ENCODE measurements at places on chromosomes 4 and X.
A peak's percentile ranks its signal among the peaks of the same experiment; 100 is the strongest.

GRCh38 chr4:153780221-153780620 is 8.7 kb downstream of the SFRP2 start:
- DNase-seq: no peak

GRCh38 chr4:82891707-82892466 is 934 bp upstream of the SEC31A start:
- DNase-seq: no peak

DNA sequence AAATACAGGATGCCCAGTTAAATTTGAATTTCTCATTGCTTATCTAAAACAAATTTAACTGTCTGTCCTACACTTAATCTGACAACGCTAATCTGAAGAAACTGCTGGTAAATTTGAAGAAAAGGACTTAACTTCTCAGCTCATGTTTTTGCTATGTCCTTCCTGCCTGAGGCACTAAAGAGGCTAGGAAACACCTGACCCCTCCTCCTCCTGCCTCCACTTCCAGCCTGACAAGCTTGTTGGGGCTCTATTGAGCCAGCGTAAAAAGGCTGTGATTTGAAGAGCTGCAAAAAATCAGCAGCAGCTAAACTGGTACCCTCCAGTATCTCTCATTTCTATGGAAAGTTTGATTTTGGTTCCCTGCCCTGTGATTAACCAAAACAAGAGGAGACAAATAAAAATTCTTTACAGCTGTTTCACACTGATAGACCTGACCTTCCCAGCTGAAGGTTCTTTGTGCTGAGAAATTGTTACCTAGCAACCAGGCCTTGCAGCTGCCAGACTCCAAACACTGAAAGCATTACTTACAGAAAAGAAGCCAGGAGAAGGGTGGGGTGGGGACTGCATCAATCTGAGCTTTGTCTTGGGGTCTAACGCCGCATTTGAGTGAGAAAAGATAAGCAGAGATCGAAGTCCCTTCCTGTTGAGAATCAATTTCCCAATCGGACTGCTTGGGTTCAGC is 35.0 kb downstream of the DCX start:
- no peak for DNase-seq

DNA sequence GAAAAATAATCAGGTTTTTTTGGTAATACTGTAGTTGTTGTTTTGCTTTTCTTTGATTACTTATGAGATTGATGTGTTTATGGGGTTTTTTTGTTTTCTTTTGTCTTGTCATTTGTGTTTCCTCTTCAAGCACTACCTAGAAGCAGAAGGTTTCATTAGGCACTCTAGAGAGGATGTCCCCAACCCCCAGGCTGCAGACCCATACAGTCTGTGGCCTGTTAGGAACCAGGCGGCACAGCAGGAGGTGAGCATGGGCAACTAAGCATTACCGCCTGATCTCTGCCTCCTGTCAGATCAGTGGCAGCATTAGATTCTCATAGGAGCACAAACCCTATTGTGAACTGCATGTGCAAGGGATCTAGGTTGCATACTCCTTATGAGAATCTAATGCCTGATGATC is 22.9 kb upstream of the NOCT start:
- DNase-seq: no peak

GRCh38 chrX:54937416-54937815 is 16.8 kb downstream of the TRO start:
- no peak for DNase-seq

GRCh38 chr4:144355811-144356757 is 215.6 kb upstream of the GYPA start:
- peak; percentile 55 for DNase-seq

- peak; percentile 7 for DNase-seq
Measured at GRCh38 chrX:331151-331824, 12.7 kb upstream of the GTPBP6 start.

- peak; percentile 49 for DNase-seq
Measured at GRCh38 chrX:115023139-115023538, 5.7 kb upstream of the IL13RA2 start.

DNA sequence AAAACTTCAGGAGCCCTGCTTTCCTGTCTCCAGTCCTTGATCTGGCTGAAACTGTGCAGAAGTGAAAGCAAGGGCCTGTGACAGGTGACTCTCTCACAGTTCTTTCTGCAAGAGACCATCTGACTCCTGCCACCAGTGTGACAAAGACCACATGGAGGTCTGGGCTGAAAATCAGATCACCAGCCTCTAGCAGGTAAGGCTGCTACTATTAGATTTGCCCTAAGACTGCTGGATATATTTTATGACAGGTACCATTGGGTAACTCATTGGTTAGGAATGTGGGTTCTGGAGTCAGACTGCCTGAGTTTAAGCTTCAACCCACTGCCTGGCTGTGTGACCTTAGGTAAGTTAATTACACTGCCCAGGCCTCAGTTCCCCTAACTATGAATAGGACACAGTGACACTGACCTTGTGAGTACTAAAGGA is 163.3 kb upstream of the SLC7A11 start:
- peak; percentile 56 for DNase-seq

DNA sequence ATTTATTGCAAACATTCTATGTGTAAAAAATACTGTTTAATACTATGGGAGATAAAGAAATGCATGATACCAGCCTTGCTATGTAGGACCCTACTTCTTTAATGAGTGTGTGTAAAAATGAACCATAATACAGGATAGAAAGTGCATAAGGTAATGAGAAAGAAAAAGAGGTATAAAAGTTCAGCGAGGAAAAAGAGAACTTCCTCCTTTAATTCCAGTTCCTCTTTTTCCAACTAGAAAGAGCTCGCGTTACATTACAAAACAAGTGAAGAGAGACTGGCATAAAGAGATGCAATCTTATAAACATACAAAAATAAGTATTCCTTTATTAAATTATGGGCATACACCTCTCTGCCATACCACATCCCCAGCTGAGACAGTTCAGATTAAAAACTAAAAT is 77.4 kb downstream of the ANKRD17 start:
- DNase-seq: no peak

- DNase-seq: no peak
Measured at GRCh38 chr4:37865450-37865849, 25.4 kb upstream of the TBC1D1 start.

GRCh38 chrX:19870710-19871490 is 16.5 kb downstream of the SH3KBP1 start:
- DNase-seq: no peak

DNA sequence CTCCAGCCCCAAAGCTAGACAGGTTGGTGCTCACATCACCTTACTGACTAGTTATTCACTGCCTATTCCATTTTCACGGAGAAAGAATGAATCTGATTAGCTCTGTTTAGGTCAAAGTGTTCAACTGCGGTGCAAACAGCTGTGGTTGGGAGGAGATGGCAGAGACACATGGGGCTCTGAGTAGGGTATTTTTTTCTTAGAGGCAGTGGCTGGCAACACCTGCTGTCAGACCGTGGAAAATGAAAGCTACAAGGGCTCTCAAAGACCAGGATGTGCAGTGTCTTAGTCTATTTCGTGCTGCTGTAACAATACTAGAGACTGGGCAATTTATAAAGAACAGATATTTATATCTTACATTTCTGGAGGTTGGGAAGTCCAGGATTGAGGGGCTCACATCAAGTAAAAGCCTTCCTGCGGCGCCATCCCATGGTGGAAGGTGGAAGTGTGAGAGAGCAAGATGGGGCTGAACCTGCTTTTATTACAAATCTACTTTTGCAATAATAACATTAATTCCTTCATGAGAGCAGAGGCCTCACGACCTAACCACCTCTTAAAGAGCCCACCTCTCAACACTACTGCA is 10.6 kb downstream of the NYX start:
- no peak for DNase-seq

DNA sequence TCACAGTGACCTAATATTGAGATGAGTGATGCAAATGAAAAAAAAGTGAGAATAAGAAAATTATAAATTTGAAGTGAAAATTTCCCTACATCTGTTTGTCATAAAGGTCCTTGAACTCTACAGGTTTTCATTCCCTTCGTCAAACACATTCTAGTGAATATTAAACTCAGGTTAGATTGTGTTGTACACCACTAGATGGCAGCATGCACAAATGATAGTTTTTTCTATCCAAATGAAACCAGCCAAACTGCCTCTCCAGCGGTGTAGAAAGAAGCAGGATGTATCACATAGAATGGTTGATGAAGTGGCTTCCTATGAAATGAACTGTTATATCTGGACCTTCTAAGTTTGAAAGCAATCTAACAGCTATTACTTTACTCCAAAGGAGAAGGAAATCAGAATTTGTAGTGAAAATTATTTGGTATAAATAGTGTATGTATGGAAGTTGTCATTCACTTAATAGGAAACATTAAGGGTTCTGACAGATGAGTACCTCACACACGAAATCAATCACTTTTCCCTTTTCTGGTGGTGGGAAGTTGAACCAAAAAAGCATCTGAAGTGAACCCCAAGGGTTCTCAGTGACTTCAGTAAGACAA is 382.7 kb downstream of the UNC5C start:
- DNase-seq: peak; percentile 48

DNA sequence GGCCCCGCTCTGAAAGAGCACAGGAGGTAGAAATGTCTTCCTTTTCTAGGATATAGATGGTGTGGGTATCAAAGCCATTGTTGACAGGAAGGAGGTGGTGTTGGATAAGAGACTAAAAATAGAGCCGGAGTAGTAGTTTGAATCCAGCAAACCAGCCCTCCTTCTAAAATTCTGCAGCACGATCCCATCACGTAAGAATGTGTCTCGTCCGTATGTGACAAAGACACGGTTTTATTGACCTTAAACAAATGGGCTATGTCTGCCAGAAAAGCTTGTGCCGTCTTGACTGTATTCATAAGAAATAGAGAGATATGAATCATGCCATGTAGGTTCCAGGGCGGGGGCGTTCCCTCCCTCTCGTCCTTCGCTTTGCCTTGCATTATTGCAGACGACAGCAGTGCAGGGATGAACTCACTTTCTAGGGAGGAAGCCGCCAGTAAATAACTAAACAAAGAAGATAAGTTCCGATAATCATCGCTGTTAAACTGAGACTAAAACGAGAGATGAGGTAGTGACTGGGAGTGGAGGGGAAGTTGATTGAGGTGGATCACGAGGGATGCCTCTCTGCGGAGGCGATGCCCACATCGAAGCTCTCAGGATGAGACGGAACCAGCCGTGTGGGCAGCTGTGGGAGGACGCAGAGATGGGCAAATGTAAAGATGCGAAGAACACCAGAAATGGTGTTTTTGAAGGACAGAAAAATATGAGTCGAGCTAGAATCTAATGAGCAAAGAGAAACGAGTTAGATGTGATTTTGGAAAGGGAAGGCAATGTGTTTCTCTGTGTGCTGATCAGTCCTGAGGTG is 3.4 kb downstream of the TENM3 start:
- peak; percentile 74 for DNase-seq

DNA sequence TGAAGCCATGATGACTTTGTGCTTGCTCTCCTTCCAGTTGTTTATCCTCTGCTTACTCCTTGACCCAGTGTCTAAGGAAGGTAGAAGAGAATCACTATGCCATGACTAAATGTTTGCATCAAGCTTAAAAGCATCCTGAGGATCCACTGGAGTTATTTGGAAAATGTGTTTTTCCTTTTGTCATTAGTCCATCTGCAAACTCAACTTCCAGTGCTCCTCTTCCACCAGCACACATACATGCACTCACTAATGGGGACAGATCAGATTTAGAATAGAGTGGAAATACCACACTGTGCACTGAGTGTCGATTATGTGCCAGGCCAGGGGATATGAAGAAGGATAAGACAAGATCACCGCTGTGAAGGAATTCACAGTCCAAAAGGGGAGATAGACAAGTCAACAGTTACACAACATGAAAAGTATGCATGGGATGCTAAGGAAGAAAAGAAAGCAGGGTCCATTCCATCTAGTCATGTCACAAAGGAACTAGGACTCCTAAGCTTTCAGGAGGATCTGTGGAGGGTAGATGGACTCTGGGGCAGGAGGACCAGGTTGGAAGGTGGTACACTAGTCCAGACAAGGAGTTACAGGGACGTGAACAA is 1.9 kb downstream of the OCIAD2 start:
- DNase-seq: no peak

DNA sequence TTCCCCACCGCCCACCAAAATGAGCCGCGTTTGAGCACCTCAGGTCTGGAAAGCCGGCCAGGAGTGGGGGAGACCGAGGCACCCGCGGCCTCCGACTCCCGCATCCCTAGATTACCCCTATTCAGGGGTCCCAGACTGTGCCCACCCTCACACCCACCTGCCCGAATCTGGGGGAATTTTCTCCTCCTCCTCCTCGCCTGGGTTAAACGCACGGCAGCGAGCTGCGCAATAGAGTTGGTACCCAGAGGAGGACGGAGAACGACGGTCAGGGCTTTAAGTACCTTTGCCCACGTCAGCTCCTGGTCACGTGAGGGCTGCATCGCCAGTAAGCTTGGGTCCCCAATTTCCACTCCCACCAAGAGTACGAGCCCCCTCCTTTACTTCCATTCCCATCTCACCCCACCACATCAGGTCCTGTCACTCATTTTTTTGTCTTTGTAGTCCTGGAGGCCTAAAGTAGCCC is at the start of gene ARMCX2:
Gene ARMCX2, minus strand, starts transcription at position 250 of the 463 bp plus-strand sequence. CDS start 2,262 bp downstream, outside the sequence.
- no peak for DNase-seq

- DNase-seq: no peak
Measured at GRCh38 chr4:8376361-8377102, 64.0 kb downstream of the ACOX3 start.

DNA sequence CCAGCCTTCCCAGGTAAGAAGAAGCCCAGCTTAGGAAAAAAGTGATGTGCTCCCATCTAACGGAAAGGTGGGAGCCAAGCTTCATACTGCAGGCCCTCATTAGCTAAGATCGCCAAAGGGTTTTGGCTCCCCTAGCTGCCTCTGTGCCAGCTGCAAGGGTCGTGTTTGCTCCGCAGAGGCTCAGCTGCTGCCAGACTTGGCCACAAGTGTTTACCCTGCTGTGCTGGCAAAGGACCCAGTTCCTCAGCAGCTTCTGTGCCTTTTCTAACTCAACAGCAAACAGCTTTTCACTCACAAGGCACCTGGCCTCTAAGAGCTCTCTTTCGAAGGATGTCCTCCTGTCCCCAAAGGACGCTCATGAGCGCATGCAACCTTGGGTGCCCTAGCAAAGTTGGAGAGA is 12.2 kb upstream of the VMA21 start:
- DNase-seq: no peak

- no peak for DNase-seq
Measured at GRCh38 chr4:161704040-161704439, 459.8 kb downstream of the FSTL5 start.

- DNase-seq: peak; percentile 1
Measured at GRCh38 chr4:135418353-135418752, 1216.8 kb upstream of the PABPC4L start.

- DNase-seq: peak; percentile 78
Measured at GRCh38 chr4:77190053-77190452, 33.0 kb downstream of the CCNG2 start.

- no peak for DNase-seq
Measured at GRCh38 chrX:150037041-150037440, 98.8 kb upstream of the EOLA2 start.

DNA sequence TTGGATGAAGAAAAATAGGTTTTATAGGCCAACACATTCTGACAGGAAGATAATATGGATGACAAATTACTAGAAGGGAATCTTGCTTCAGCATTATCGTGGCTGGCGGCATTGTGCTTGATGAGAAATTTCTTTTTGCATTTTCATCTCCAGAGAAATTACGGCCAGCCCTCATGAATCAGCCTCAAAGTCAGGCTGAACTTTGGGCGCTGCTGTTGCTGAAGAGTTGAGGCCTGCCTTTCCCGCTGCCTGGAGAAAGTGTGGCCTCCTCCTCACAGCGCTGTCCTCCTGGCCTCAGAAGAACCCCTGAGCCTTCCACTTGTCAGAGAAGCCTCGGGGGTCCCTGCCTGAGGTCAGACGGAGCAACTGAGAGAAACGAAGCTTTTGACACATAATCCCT is 272.4 kb upstream of the KCNIP4 start:
- DNase-seq: no peak

Data from RWPE1 (cell line).